ENCODE measurements at places on chromosomes 1 and 21.
A peak's percentile ranks its signal among the peaks of the same experiment; 100 is the strongest.

DNA sequence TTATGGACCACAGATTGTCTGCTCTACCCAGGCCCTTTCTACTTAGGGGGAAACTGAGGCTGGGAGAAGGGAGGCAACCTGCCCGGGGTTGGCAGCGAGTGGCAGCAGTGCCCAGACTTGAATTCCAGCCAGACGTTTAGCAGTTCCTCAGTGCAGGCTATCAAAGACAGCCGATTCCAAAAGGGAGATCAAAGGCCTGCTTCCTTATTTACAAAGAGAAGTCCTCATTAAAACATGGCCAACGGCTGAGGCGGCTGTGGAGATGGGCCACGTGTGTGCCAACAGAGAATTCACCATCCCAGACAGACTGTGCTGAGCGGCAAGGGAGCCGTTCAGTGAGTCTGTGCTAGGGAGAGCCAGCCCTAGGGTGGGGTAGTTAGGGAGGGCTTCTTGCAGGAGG lies 27.7 kb downstream of the C1QB start:
- no peak for DNase-seq

- DNase-seq = no peak
Observed at GRCh38 chr21:35223480-35224156, 174.5 kb upstream of the RUNX1 start.

- no peak for DNase-seq
Observed at GRCh38 chr1:110982320-110982719, 18.6 kb upstream of the LRIF1 start.

GRCh38 chr1:36872858-36873257 lies 161.5 kb downstream of the GRIK3 start:
- DNase-seq = no peak

- DNase-seq = no peak
Observed at GRCh38 chr1:109290998-109291397, 8.1 kb upstream of the PSRC1 start.

DNA sequence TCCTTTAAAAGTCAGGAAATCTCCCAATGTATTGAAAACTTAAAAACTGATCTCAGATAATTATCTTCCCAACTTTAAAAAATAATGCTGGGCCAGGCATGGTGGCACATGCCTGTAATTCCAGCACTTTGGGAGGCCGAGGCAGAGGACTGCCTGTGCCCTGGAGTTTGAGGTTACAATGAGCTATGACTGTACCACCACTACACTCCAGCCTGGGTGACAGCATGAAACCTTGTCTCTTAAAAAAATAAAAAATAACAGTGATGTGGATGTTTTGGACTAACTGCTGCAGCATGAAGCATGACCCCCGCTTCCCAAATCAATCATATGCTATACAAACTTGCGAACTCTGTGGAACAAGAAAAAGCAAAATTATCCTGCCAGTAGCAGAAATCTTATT lies 186.3 kb downstream of the RERE start:
- peak; percentile 26 for DNase-seq

DNA sequence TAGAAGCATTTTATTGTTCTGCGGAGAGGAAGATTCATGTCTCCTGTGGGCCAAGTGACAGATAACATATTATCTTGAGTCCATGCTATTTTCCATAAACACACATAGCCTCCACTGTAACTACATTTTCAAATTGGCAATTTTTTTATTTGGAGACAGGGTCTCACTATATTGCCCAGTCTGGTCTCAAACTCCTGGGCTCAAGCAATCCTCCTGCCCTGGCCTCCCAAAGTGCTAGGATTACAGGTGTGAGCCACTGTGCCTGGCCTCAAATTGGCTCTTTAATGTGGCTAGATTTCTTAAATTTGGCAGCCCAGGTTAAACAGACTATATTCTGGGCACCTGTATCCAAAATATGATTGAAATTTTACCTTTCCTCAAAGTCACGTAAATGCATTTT lies 13.8 kb downstream of the NOS1AP start:
- DNase-seq = no peak

DNA sequence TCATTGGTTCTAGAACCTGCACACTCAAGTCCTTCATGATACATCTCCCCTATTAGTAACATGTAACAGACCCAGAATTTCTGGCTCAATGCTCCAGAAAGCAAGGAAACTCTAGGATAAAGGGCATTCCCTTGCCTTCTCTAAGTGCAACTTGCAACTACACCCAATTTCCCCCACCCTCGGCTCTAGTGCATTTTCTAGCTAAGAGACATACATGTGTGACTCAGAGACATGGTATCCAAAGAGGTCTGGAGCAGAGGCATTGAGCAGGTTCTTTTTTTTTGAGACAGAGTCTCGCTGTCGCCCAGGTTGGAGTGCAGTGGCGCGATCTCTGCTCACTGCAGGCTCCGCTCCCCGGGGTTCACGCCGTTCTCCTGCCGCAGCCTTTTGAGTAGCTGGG lies 132.9 kb downstream of the ZC3H11B start:
- DNase-seq = no peak

- DNase-seq = peak; percentile 16
Observed at GRCh38 chr1:78884685-78885452, 121.7 kb downstream of the ADGRL4 start.

GRCh38 chr1:233295237-233295974 lies at the start of gene PCNX2:
TSS of gene PCNX2 (minus strand) at chr1:233295725. CDS start at chr1:233295478, 247 bp downstream.
- peak; percentile 63 for DNase-seq

DNA sequence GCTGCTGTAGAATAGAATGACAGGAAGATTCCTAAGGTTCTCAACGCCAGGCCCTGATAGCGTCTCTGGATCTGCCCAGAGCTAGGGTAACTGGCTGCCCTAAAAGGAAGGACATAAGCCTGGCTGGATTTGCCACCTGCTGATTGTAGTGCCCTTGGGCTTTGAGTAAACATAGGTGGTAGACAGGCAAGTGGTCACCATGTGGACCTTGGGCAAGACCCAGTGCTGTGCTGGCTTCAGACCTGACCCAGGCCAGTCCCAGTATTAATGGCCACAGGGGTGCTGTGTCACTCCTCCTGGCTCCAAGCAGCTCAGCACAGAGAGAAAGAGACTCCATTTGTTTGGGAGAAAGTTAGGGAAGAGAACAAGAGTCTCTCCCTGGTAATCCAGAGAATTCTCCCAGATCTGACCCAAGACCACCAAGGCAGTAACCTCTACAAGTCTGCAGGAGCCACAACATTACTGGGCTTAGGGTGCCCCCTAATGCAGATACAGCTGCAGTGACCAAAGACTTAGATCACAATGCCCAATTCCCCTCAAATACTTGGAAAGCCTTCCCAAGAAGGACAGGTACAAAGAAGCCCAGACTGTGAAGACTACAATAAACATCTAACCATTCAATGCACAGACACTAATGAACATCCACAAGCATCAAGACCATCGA lies 44.5 kb downstream of the PHTF1 start:
- no peak for DNase-seq

DNA sequence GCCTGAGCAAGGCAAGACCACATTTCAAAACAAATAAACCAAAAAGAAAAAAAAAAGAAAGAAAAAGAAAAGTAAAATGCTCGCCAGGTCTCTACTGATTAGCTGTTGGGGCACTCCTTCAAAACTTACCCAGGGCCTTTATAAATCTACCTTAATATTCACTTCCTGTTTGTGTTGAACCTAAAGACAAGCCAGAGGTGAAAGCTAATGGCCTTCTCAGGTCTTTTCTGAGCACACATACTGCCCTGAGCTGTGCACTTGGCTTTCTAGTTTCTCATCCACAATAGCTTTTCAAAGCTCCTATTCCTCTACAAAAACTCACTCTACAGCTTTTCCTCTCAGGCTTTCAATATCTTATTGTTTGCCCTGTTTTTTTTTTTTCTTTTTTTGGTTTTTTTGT lies 50.5 kb downstream of the RNF115 start:
- no peak for DNase-seq

GRCh38 chr1:172279939-172280636 lies 140.4 kb upstream of the C1orf105 start:
- DNase-seq = peak; percentile 36

DNA sequence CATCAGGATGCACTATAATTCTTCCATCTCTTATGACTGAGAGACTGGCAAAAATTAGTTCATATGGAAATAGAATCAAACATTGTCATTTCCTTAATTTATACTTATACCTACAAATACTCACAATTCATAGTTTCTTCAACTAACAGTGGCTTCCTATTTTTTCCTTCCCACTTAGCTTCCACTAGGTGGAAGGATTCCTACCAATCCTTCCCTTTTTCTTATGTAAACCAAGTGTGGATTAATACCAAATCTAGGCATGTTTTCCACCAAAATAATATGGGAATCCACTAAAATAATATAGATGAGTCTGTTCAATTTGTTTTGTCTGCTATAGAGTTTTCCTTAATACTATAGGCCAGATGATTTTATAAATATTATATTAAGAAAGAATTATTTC lies 1537.1 kb downstream of the PLA2G4A start:
- DNase-seq = no peak

DNA sequence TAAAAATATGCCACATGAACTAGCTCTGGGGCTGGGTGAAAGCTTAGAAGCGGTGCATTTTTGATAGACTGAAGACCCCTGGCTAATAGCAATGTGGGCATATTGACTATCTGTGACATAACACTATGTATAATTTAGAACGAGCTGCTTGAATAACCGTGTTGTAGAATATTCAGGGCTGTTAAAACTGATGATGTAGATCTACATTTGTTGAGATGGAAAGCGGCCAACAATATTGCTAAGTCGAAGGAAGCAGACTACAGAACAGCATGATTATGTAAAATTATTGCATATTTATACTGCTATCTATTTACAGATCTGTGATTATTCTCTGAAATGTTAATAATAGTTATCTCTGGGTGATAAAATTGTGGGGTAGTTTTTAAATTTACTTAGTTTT lies 41.1 kb upstream of the BCL10 start:
- DNase-seq = peak; percentile 51

GRCh38 chr1:46520063-46520911 lies 30.7 kb downstream of the DMBX1 start:
- peak; percentile 74 for DNase-seq

DNA sequence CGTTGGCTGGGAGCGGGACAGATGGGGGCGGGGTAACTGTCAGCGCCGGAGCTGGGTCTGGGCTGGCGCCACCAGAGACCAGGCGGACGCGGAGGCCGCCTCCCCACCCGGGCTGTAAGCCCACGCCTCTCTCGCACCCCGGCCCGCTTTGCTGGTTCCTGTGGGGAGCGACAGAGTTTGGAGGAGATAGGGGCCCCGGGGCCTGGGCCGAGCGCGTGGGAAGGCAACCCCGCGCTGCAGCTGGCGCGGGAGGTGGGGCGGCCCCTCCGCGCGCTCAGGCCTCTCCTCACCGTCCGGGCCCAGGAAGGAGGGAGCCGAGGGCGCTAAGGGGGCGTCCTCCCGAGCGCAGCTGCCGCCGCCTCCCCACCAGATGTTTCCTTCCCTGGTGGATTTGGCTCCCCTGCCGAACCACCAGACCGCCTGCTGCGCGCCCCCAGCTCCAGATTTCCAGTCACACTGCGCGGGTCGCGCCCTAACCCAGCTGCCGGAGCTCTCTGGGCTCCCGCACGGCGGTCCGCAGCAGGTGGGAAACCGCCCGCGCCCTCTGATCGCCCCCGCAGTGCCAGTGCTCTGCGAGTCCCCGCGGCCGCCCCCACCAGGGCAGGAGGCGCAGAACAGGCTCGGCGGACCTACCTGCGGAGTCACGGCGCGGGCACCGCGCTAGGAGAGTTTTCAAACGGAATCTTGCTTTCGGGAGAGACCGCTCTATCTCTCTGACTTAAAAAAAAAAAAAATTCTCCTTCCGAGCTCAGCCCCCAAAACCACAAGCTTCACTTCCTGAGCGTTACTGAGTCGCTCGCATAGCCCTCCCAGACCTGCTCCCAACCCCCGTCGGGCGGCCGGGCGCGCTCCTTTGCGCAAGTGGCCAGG lies 1.1 kb downstream of the GFI1 start:
- DNase-seq = no peak

DNA sequence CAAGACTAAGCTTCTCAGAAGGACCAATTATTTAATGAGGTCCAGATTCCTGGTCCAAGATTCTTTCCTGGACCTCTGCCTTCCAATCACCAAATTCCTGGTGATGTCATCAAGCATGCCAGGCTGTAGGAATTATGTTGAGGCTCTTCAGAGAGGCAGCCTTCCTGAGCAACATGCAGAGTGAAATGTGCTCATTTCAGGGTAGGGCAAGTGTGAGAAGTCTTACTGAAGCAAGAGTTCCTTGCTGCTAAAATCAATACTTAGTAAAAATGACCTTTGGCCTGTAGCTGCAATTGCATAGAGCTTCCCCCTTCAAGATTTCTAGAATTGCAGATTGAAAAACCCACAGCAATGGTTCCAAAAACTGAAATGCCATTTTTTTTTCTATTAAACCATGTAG lies 31.7 kb upstream of the BCAR3 start:
- no peak for DNase-seq

- no peak for DNase-seq
Observed at GRCh38 chr1:236471096-236471495, 52.7 kb upstream of the LGALS8 start.

- DNase-seq = no peak
Observed at GRCh38 chr1:28910379-28911115, 3.8 kb upstream of the EPB41 start.

GRCh38 chr1:218775501-218776021 lies 398.1 kb upstream of the LYPLAL1 start:
- DNase-seq = peak; percentile 58

DNA sequence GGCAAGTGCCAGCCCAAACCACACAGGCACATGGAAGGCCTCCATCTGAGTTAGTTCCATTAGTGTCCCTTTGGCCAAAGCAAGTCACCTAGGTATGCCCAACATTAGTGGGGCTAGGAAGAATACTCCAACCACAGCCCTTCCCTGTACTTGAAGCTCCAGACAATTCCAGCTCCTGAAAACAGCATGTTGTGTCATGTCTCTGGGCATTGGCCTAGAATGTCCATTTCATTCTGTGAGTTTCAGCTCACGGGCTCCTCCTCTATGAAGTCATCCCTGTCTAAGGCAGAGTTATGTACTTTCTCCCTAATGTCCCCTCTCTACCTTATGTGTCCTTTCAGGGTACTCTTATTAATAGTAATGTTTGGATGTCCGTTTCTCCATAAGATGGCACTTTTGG lies 96.5 kb upstream of the SPATA6 start:
- DNase-seq = no peak

- DNase-seq = peak; percentile 49
Observed at GRCh38 chr1:220954321-220955075, 75.3 kb downstream of the HLX start.

DNA sequence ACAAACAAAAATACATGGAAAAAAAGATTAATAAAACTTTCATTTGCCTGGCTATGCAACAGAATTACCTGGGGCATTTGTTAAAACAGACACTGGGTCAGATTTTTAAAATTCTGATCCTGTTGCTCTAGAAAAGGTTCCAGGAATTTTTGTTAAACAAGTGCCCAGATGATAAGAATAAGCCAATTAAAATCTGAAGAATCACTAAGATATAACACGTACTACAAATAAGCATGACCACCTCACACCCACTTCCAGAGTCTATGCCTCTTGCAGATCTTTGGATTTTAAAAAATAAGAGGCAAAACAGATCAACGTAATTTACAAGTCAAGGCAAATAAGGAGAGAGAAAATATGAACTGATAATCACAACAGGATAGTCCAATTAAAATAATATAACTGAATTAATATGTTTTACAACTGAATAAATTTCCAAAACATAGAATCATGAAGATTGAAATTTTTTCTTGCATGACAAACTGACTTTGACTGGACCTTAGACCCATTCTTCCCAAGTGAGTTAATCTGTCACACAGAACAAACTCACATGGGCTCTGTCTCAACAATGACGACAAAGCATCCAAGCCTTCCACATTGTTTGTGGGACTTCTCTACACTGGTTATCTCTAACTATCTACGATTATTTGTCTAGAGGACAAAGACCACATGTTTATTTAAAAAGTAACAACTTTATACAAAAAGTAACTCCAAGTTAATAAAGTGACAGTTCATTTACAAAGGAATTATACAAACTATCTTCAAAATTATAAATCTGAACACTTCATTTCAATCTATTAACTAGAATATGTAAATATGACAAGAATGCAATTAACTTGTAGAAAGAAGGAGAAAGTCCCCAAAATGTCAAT lies 56.9 kb downstream of the COP1 start:
- peak; percentile 25 for DNase-seq
